MCF 10A (cell line): ENCODE measurements at places on chromosomes 2 and 18. TPM values are rescaled to one million over a fixed set of nuclear protein-coding genes. Genes with fewer than 3 reads are reported as not detected.
A peak's percentile ranks its signal among the peaks of the same experiment; 100 is the strongest.

DNA sequence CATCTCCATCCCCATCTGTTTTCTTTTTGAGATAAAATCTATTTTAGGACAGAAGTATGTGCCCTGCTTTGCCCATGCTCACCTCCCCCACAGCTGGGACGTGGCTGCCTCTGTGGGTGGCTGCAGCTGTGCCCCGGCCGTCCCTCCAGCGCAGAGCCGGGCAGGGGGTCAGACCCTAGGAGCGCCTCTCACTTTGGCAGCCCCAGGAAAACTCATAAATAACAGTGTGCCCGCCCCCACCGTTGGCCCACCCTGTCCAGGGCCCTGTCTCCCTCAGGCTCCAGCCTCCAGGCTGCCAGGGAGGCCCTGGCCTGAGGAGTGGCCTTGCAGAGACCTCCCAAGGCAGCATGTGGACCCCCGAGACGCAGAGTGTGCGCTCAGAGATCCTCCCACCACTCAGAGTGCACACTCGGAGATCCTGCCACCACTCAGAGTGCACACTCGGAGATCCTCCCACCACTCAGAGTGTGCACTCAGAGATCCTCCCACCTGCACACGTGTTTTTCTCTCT, 178.1 kb downstream of the TWIST2 start:
- no peak for DNase-seq

GRCh38 chr18:52007105-52007504, 332.9 kb upstream of the DCC start:
- DNase-seq, result no peak

GRCh38 chr18:14930076-14930475, 182.1 kb downstream of the ANKRD30B start:
- DNase-seq, result no peak

CRACDL gene
- 12.9 and 13.0 TPM in 2 replicates for total RNA-seq

GRCh38 chr2:157899125-157899839, 23.2 kb upstream of the ACVR1 start:
- DNase-seq, result no peak

- peak; percentile 1 for DNase-seq
These were observed 70.0 kb downstream of the EXOC6B start for GRCh38 chr2:72755647-72756423.

CFAP210 gene
- not detected in 2 replicates for total RNA-seq

DNA sequence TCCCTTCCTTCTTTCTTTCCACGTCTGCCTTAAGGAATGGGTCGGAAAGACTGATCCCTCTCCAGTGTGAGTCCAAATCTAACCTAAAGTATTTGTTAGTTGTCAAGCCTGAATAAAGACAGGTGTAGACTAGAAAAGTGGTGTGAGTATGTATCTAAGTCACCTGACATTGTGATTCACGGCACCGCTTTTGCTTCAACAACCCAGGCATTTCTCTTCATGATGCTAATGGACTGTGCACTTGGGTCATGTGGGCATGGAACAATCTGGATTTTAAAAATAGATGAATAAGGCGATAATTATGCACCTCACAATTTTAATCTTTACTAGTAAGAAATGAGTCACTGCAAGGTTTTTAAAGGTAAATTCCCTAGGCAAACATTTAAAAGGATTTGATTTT, 107.5 kb downstream of the LIPG start:
- no peak for DNase-seq

UGT1A1 gene
- total RNA-seq, result not detected in 2 replicates

GRCh38 chr2:175399326-175399725, 217.8 kb upstream of the ATP5MC3 start:
- DNase-seq, result peak; percentile 7

- DNase-seq, result no peak
These were observed 166.8 kb downstream of the DYSF start for GRCh38 chr2:71620116-71620515.

CXCR1 gene
- 0.12 TPM in 1 of 2 replicates, not detected in the other for total RNA-seq
